Activated CD4-positive, alpha-beta T cell treated with anti-CD3 and anti-CD28 coated beads, Interleukin-2, amount 50 U/mL, for 24 hours (primary cell): ENCODE measurements at places on chromosomes 2 and 18.

- no peak for DNase-seq
These were observed 95.0 kb upstream of the LDAH start for GRCh38 chr2:20917719-20918572.

DNA sequence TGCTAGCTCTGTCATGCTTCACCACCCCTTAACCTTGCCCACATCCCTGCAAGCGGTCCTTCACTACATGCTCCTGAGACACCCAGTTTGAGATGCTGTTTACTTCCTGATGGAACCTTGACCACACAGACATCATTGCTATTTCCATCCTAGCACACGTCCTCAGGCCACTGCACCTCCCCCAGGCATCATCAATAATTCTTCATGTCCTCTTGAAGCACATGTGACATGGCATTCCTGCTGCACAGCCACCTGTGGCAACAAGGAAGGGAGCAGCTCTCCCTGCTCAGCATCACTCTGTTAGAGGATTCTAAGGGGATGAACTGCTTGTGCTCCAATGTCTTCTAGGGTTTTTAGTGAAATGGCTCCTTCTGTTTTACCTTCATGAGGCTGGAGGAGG lies 26.1 kb upstream of the ST3GAL5 start:
- DNase-seq, result no peak

GRCh38 chr18:80103231-80103630 lies 5.8 kb upstream of the ADNP2 start:
- no peak for DNase-seq

DNA sequence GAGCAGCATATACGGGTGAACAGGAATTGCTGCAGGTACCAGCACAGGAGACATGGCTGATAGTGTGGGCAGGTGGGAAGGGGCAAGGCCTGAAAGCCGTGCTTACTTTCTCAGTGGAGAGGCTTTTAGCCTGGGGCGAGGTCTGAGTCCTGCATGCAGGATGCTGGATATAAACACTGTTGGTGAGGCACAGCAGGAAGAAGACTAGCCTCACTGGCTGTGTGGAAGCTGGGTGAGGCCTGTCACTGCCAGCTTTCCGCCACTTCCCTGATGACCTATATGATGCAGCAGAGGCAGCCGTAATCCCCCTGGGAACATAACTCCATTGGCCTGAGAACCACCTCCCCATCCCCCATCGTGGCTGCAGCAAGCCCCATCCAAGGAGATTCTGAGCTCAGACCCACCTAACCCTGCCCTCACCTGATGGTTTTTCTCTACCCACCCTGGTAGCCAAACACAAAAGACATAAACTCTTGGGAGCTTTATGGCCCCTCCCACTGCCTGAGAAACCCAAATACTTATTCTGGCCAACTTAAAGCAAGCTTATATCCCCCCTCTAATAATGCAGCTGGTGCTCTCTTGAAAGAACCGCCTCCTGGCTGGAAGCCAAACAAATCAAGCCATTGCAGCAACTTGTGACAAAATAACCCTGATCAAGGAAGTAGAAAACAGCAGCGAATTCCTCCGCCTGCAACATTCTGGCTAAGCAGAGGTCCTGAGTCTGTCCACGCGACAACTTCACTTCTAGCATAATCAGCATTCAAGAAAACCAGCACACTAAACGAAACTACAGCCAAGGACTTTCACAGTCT lies 54.6 kb upstream of the DSC1 start:
- DNase-seq, result no peak

DNA sequence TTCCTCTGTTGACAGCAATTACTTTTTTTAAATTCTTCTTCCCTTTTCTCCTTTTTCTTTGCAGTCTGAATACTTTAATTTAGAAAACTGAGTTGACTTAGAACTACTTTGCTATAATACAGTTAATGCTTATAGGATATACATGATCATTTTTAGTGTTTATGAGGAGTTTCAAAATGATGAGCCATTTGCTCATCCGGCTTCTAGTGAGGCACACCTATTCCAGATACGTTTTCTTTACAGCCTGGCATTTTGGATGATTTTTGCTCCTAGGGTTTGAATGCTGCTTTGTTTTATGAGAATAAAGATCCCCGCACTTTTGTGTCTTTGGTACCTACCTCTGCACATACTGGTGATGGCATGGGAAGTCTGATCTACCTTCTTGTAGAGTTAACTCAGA lies 52.8 kb downstream of the EIF5B start:
- DNase-seq, result no peak

DNA sequence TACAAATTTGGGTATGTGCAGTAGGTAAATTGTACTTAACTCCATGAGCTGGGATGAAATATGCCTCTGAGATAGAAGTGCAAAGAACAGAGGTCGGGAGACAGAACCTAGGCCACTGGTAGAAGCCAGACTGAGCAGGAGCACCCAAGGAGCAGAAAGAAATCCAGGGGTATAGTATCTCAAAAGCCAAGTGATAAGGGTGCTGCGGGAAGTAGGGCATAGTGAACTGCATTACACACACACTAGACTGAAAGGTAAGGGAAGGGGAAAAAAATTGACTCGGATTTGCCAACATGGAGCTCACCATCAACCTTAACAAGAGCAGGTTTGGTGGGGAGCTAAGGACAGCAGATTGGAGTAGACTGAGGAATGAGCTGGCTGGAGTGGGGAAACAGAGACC lies 89.3 kb upstream of the TMEM247 start:
- DNase-seq, result no peak

- no peak for DNase-seq
These were observed 29.6 kb upstream of the EPAS1 start for GRCh38 chr2:46267616-46268015.

DNA sequence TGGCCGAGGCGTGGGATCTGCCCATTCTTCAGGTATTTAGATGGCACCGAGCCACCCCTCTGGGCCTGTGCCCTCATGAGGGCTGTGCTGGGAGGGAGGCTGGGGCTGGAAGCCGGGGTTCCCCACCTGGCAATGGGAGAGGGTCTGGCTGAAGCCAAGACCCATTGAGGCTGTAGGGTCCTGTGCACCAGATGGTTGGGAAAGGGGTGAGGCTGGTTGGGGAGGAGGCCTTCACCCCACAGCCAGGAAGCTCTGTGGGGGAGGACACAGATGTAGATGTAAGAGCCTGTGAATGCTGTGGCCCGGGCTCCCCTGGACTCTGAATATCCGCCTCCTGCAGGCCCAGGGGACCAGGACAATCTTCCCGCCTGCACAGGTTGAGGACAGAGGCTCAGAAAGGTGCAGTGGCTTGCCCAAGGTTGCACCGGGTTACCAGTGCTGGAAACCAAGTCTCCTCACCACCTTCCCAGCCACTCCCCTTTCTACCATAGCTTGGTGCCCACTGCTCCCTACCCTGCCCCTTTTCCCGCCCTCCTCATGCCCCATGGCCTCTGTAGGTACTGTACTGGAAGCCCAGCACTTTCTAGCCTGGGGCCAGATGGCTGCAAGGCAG lies 49.7 kb downstream of the PDCL3 start:
- no peak for DNase-seq

DNA sequence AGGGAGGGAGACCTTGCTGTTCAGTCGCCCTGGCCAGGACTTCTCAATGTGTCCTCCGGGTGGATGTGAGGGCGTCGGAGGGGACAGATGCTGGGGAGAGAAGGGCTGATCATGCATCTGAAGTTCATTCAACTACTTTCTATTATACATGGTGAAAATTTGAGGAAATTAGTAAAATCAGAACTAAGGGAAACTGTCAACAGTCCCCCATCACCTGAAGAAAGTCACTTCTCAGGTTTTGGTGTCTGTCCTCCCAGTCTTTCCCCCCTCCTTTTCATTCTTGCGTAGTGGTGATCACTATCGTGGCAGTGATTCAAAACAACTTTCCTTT lies 17.4 kb upstream of the ACKR3 start:
- DNase-seq, result no peak

DNA sequence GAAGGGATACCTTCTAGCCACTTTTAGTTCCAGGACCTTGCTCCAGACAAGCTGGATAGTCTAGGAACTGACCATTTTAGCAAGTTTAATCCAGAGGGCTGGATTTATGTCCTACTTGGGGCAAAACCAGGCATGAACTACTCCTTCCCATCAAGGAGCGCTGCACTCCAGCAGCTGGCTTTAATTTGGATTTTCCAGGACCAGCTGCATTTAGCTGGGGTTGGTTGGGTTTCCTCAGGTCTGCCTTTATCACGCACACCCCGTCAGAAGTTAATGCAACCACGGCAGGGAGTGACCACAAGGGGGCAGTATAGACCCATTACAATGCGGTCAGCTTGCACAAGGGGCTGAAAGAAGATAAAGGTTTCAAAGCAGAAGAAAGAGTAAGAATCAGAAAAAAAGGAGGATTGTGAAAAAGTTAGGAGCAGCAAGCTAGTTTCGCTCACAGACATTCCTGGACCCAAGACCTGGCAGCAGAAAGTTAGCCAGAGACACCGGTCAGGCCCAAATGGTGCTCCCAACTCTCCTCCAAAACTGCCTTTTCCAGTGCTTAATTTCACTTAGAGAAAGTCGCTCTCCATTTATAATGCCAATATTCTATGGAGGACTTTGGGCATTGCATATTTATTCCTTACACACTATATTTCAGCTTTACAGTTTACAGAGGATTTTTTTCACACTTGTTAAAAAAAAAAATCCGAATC lies 40.1 kb downstream of the SLC4A1AP start:
- DNase-seq, result peak; percentile 88

DNA sequence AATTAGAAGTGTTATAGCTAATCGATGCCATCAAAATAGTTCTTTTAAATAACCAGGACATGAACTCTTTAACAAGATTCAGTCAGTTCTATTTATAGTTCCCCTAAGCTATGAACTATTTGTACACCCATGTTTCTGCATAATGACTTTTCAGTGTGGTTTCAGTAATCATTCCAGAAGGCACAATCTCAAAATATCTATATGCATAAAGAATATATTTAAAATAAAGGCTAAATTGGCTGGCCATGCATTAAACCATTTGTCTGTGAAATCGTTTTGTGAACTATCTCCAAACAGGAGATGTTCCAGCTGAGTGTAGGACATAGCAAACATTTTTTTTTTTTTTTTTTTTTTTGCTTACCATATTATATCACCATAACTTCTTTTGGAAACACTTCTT lies 719.3 kb downstream of the PLCL1 start:
- DNase-seq, result no peak

DNA sequence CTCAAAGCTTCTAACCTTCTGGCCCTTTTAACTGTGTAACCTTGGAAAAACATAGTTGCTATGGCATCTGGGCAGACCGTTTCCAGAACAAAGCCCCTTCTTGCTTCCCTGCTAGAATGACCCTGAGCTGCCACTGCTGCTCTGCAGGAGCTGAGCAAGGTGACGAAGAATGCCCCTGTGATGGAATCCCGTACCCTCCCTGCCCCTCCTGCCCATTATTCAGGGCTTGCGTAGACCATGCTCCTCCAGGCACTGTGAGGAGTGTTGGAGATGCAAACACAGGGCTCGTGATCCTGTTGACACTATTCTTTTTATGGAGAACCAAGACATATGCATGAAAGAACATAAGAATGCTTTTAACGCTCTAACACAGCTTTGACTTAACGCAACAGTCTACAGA lies 191.1 kb downstream of the CDH2 start:
- DNase-seq, result no peak

- no peak for DNase-seq
These were observed 1.8 kb downstream of the LRRFIP1 start for GRCh38 chr2:237629188-237629534.

GRCh38 chr2:168731616-168732015 lies 70.8 kb upstream of the NOSTRIN start:
- DNase-seq, result no peak

- DNase-seq, result no peak
These were observed 34.1 kb downstream of the ODC1 start for GRCh38 chr2:10413991-10414451.

DNA sequence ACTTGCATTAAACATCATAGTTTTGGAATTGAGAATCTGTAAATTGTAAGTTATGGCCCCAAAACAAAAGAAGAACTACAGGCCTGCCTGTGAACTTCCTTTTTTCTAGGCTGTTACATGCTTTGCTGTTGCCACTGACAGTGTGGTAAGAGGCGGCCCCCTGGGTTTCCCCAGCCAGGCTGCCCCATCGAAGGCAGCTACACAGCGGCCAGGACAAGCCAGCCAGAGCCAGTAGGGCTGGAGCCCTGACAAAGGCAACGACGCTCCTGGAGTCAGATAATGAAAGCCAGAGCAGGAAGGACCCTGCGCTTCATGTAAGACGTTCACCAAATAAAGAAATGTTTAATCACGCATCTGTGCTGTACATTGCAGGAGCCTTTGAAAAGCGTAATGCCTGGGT lies 55.0 kb downstream of the ANKRD44 start:
- DNase-seq, result peak; percentile 47

- DNase-seq, result no peak
These were observed 36.9 kb upstream of the KLF11 start for GRCh38 chr2:10006236-10007161.

GRCh38 chr2:99338029-99338585 lies 918 bp downstream of the EIF5B start:
- DNase-seq, result peak; percentile 3

GRCh38 chr18:63762518-63762917 lies 12.7 kb upstream of the SERPINB7 start:
- no peak for DNase-seq

- DNase-seq, result no peak
These were observed 1.6 kb downstream of the INHBB start for GRCh38 chr2:120347396-120348060.

GRCh38 chr2:4528246-4528645 lies 824.9 kb downstream of the DCDC2C start:
- no peak for DNase-seq

GRCh38 chr2:121147766-121148165 lies 137.2 kb downstream of the TFCP2L1 start:
- no peak for DNase-seq

DNA sequence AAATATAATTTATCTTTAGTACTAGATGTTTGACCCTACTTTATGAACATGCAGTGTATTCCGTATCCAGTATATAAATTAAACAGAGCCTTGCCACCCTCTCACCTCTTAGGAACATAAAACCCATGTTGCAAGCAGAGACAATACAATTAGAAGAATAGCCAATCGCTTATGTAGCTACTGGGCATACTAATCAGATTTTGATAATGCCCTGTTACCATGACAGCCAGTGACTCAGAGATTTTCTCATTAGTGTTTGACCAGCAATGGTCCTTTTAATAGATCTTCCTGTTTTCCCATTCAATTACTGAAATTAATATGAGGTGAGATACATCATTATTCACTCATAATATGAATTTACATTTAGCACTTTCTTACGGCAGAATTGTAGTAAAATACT lies 547.3 kb upstream of the VWC2L start:
- no peak for DNase-seq

- DNase-seq, result no peak
These were observed 20.1 kb downstream of the WDR33 start for GRCh38 chr2:127790694-127791529.

- no peak for DNase-seq
These were observed 133.0 kb downstream of the WDSUB1 start for GRCh38 chr2:159153463-159153862.

GRCh38 chr2:112474844-112475486 lies 7.0 kb upstream of the TTL start:
- DNase-seq, result no peak

DNA sequence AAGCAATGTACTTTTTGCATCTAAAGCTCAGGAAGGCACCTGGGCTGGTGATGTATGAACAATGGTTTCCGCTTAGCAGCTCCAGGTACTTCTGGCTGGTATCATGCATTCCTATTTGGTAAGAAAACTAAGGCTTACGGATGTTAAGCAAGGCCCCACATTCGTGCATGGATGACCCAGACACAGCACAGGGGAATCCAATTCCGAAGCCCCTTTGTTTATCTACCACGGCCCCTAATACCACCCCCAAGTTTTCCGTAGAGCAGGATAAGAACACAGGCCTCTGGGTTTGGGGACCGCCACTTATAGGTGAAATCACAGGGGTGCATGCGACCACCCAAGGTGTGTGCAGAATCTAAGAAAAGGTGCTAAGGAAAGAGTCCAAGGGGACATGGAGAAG lies 192.1 kb upstream of the ID2 start:
- DNase-seq, result no peak
